ENCODE measurements at places on chromosomes 7 and 10. TPM values are rescaled to one million over a fixed set of nuclear protein-coding genes. Genes with fewer than 3 reads are reported as not detected.

GRCh38 chr7:380711-381210, 90.8 kb downstream of the FOXL3 start:
- no peak for DNase-seq

Gene CDNF
- 7.3 TPM for total RNA-seq

DNA sequence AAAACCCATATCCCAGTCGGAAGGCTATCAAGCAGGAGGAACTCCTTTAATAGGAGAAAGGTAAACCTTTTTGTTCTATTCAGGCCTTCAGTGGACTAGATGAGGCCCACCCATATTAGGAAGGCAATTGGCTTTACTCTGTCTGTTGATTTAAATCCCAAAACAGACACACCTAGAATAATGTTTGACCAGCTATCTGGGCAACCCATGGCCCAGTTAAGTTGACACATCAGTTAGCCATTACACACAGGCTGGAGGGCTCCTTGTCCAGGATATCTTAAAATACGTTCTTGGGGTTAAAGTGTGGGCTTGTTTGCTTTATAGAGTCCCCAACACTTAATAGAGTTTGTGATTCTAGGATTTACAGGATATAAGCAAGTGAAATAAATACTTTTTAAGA, 339.0 kb upstream of the PRKCQ start:
- no peak for DNase-seq

DNA sequence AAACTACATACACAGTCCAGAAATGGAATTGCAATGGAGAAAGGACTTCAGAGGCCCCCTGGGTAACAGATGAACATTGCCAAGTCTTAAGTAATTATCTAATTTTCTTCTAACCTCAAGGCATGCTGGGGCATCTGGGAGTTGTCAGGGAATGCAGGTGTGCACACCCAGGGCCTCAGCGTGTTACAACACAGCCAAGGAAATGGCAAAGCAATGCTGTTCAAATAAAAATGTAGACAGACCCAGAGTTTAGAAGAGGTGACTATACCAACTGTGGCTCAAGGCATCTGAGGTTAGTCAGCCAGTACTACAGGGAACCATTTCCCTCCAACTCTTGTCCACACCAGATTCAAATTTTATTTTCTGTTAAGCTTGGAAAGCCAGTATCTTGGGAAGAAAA, 73.6 kb downstream of the CCDC3 start:
- no peak for DNase-seq
